ENCODE measurements at places on chromosomes 11 and 22.

GRCh38 chr22:30408388-30409102 lies 11.7 kb downstream of the SEC14L2 start:
- DNase-seq, result no peak

DNA sequence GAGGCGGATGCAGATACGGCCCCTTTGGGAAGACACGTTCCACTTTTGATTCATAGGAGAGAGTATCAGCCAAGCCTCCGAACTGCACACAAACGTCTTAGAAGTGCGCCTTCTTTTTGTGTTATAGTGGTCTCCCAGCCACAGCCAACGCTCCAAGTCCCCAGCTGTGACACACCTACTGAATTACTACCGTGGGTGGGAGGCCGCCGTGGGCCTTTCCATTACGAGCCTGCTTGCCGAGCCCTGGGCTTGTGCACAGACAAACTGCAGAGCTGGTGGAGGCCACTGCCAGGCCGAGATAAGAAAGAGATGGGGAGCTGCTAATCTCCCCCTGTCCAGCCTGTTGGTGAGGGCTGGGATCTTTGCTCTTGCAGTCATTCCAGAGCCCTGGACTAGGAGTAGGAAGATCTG lies 761 bp downstream of the HMBS start:
- peak; percentile 48 for DNase-seq

- DNase-seq, result peak; percentile 64
Observed at GRCh38 chr22:17258015-17258787, 39.0 kb upstream of the ADA2 start.

GRCh38 chr11:115345361-115345760 lies 158.9 kb downstream of the CADM1 start:
- DNase-seq, result no peak

DNA sequence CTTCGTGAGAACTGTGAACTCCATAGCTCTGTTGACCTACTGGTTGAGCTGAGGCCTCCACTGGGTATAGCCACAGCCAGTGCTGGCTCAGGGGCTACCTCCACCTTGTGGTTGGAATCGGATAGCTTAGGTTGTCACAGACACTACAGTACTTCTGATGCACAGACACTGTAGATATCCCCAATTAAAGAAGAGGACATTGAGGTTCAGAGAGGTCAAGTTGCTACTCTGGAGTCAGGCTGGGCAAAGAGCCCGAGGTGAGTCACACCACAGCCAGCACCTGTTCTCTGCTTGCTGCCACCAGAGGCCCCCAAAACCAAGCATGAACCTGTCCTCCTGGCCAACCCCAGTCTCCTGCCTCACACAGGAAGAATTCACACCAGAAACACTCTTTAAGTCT lies 5.4 kb downstream of the UFD1 start:
- DNase-seq, result no peak

DNA sequence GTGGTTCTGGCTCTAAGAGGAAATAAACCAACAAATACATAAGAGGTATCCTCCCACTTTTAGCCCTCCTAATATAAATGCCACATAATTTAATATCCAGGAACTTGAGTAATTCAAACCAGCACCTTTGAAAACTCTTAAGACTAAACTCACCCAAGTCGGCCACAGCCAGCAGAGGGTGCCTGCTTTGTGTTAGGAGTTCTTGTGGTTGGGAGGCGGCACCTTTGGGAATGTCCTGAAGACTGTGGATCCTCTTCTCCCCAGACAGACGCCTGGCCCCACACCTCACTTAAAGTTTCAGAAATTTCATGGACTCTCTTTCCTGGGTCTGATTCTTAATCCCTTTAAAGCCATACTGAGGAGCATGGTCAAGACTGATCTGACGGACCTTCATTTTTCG lies 169.0 kb downstream of the TBC1D22A start:
- no peak for DNase-seq

DNA sequence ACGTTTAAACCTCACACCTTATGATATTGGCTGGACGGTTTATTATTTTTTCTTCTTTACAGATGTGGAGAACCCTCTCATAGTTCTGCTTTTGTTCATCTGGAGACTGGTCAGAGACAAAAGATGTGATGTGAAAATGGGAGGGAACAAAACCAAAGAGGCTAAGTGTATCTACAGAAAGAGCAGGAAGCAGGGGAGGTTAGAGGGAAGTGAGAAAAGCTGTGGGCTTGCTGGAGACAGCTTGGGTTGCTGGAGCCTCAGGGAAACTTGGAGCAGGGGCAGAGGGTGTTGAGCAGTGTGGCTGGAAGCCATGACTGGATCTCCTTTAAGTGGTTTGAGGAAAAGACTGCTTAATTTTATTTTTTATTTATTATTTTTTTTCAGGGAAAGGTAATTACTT lies 79.0 kb upstream of the SNX19 start:
- no peak for DNase-seq

DNA sequence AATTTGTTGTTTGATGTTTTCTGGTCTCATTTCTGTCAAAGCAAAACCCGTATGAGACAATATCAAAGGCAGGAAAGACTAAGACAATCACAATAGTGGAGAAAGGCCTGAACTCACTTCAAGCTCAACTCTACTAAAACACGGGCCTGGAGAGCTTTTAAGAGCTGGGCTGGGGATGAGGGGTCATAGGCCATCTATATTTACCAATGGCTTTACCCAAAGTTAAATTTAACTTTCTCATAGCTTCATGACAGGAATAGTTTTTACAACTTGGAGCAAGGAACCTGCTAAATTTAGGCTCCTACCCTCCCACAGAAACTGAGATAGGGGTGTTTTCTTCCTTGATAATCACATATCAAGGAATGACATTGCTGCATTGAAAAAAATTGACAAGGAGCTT lies 223.4 kb upstream of the CHORDC1 start:
- DNase-seq, result no peak
